ENCODE measurements at places on chromosomes 3 and 15. TPM values are rescaled to one million over a fixed set of nuclear protein-coding genes. Genes with fewer than 3 reads are reported as not detected.

Gene HTR3E
- not detected for total RNA-seq

DNA sequence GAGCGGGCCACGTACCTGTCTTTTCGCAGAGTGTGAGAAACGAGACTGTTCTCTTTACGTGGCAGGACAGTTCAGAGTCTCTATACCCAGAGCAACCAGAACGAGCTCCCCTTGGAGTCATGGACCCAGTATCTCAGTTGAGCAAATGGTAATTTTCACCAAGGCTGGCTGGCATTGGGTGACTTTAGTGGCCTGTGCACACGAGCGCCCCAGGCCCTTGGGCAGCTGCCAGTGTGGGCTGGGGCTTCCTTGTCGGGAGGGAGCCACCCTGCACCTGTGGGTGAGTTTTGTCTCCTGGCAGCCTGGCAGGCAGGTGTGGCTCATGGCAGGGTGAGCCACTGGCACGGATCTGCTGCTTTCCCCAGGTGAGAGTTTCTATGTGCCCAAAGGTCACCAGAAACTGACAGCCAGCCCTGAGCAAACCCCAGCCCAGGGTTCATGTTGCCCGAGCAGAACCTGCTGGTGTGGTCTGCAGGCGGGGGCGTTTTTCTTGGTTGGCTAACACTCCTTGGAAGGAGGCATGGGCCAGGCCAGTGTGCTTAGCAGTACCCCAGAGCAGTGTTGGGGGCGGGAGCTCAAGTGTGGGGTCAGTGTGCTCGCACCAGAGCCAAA lies 135.0 kb downstream of the TJP1 start:
- no peak overlapping the region for H3K4me3 ChIP-seq
- peaks cover 8% of the 10 kb centered on the region for H3K27me3 ChIP-seq
- H3K27ac ChIP-seq = no peak overlapping the region
- no peaks in the 10 kb centered on the region for H3K4me1 ChIP-seq
- H3K36me3 ChIP-seq = no peaks in the 10 kb centered on the region
- no peak for DNase-seq

DNA sequence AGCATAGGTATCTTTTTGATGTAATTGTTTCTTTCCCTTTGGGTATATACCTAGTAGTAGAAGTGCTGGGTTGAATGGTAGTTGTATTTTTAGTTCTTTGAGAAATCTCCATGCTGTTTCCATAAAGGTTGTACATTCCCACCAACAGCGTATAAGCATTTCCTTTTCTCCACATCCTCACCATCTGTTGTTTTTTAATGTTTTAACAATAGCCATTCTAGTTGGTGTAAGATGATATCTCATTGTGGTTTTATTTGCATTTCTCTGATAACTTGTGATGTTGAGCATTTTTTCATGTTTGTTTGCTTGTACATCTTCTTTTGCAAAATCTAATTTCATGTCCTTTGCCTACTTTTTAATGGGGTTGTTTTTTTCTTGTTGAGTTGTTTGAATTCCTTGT lies 80.0 kb upstream of the TMC3 start:
- H3K27me3 ChIP-seq = peaks cover 8% of the 10 kb centered on the region
- peaks cover 8% of the 10 kb centered on the region for H3K4me1 ChIP-seq
- no peak overlapping the region for H3K4me3 ChIP-seq
- H3K36me3 ChIP-seq = peaks cover 6% of the 10 kb centered on the region

Gene SENP2
- 47.1 TPM for total RNA-seq

Gene CLEC3B
- not detected for total RNA-seq

Gene PP2D1
- total RNA-seq = not detected

- H3K4me1 ChIP-seq = no peaks in the 10 kb centered on the region
- H3K27ac ChIP-seq = no peak overlapping the region
- H3K36me3 ChIP-seq = no peaks in the 10 kb centered on the region
- no peak overlapping the region for H3K4me3 ChIP-seq
Measured at GRCh38 chr15:45855907-45856579, 221.2 kb downstream of the SQOR start.

- H3K4me3 ChIP-seq = no peak overlapping the region
- H3K36me3 ChIP-seq = no peaks in the 10 kb centered on the region
- no peak for DNase-seq
- no peak overlapping the region for H3K27ac ChIP-seq
- H3K27me3 ChIP-seq = peaks cover 5% of the 10 kb centered on the region
- H3K4me1 ChIP-seq = no peaks in the 10 kb centered on the region
Measured at GRCh38 chr15:74176262-74177214, 3.0 kb downstream of the ISLR start.

Gene SEMA6D
- not detected for total RNA-seq

DNA sequence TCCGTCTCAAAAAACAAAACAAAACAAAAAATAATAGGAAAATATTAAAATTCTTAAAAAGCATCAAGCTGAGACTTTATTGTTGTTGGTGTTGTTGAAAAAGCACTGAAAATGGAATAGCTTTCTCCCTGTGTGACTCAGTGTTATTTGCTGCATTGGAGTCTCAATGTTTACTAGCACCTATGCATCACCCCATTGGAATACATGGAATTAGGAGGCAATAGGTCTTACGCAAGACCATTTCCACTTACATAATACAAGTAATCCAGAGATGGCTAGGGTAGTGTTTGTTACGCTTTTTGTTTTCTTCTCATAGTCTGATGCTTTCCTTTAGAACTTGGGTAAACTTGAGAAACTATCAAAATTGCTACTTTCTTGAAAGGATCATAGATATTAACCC lies 15.2 kb downstream of the GXYLT2 start:
- H3K27ac ChIP-seq = no peak overlapping the region
- no peak for DNase-seq
- no peaks in the 10 kb centered on the region for H3K4me1 ChIP-seq
- H3K27me3 ChIP-seq = peaks cover 14% of the 10 kb centered on the region
- no peak overlapping the region for H3K4me3 ChIP-seq

Gene NR2F2
- total RNA-seq = not detected

Gene HIGD2B
- total RNA-seq = 0.26 TPM

DNA sequence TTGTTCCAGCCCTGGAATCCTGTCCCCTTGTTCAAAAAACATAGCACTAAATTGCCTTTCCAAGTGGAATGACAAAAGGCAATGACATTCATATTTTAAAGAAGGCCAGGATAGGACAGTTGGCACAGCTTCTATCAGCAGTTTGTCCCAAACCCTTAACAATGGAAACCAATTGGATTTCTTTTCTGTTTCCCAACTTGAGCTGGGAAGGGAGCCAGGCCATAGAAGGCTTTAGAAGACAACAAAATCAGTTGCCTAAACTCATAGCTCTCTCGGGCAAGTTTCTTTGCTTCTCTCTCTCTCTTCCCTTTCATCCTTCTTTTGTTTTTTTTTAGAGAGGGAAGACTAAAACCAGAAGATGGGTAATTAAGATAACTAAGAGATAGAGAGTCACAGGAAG lies 227.7 kb upstream of the TPRG1 start:
- H3K27ac ChIP-seq = no peak overlapping the region
- H3K36me3 ChIP-seq = peaks cover 6% of the 10 kb centered on the region
- H3K4me3 ChIP-seq = no peak overlapping the region
- DNase-seq = no peak
- H3K27me3 ChIP-seq = no peaks in the 10 kb centered on the region
- peaks cover 18% of the 10 kb centered on the region for H3K4me1 ChIP-seq

DNA sequence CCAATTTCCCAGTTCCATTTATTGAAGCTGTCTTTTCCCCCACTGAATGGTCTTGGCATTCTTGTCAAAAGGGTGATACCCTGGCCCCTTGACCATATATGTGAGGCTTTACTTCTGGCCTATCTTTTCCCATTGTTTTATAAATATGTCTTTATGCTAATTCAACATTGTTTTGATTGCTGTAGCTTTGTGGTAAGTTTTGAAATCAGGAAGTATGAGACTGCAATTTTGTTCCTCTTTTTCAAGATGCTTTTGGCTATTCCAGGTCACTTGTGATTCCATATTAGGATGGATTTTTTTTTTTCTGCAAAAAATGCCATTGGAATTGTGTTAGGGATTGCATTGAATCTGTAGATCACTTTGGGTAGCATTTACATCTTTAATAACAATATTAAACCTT lies 141.2 kb upstream of the MANF start:
- no peak overlapping the region for H3K27ac ChIP-seq
- peaks cover 3% of the 10 kb centered on the region for H3K27me3 ChIP-seq
- H3K36me3 ChIP-seq = peaks cover 8% of the 10 kb centered on the region
- DNase-seq = no peak

- no peak for DNase-seq
- no peak overlapping the region for H3K4me3 ChIP-seq
- no peaks in the 10 kb centered on the region for H3K4me1 ChIP-seq
Measured at GRCh38 chr3:195921334-195921791, 13.0 kb upstream of the TNK2 start.

GRCh38 chr15:43218908-43219706 lies 1.7 kb downstream of the EPB42 start:
- no peak for DNase-seq
- peaks cover 3% of the 10 kb centered on the region for H3K27me3 ChIP-seq
- peaks cover 15% of the 10 kb centered on the region for H3K4me1 ChIP-seq
- no peaks in the 10 kb centered on the region for H3K36me3 ChIP-seq

Gene OR5K2
- total RNA-seq = not detected

DNA sequence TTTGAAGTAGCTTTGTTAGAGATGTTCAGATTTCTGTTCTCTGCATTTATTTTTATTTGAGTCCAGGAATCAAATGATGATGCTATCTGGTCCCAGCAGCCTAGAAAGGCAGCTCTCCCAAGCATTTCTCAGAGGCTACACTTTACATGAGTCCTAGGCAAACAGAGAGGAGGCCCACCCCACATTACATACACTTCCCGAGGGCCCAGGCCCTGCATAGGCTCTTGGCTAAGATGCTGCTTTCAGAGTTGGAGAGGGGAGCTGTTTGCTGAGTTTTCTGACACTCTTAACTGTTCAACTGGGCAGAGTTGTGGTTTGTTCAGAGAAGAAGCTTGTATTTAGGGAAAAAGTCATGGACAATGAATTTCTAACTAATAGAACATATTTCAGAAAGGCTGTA lies 117.9 kb upstream of the RGMA start:
- peaks cover 20% of the 10 kb centered on the region for H3K27me3 ChIP-seq
- H3K27ac ChIP-seq = no peak overlapping the region
- DNase-seq = no peak
- H3K36me3 ChIP-seq = no peaks in the 10 kb centered on the region

GRCh38 chr3:171295484-171296373 lies 164.5 kb downstream of the TNIK start:
- no peaks in the 10 kb centered on the region for H3K27me3 ChIP-seq
- peaks cover 52% of the 10 kb centered on the region for H3K4me1 ChIP-seq
- peaks cover 5% of the 10 kb centered on the region for H3K36me3 ChIP-seq

Gene NTRK3
- total RNA-seq = 0.42 TPM

Gene MME
- total RNA-seq = not detected

GRCh38 chr15:67914537-67915460 lies 75.0 kb upstream of the RNU6-1 start:
- no peak overlapping the region for H3K27ac ChIP-seq
- H3K27me3 ChIP-seq = peaks cover 25% of the 10 kb centered on the region
- no peak overlapping the region for H3K4me3 ChIP-seq

DNA sequence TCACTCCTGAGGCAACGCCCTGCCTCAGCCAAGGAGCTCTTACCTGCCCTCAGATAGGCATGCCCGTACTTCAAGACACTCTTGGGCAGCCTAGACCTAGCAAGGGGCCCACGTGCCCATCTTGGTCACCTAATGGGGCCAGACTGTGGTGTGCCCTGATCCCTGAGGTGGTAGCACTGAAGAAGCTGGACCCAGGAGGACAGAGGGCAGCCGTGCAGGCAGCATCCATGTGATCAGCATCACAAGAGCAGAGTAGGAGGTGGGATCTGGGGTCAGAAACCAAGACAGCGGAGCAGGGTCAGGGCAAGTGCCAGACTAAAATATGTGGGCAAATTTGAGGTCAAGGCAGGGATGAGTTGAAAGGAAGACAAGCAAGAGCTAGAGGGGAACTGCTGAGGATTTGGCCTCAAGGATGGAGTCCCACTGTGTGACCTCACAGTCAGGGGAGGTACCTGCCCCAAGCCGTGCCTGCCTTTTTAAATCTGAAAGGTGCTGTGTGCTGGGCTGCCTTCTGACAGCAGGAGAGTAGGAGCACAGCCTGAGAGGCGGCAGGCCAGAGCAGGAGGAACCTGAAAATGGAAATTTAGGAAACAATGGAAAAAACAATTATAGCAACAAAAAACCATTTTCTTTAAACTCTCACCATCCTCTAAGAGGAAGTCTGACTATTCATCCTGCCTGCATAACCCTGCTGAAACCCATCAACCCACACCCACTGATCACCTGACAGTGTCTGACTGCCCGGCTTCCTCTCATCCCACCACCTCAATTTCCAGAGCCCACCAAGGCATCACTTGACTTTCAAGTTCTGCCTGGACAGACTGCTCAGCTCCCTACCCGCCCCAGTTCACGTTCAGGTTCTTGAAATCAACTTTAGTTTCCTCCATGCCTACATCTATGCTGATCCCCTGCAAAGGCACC lies 7.3 kb downstream of the ZBTB38 start:
- no peaks in the 10 kb centered on the region for H3K36me3 ChIP-seq
- DNase-seq = no peak
- H3K4me1 ChIP-seq = peaks cover 30% of the 10 kb centered on the region

Gene SEMA5B
- not detected for total RNA-seq

GRCh38 chr15:28933710-28934445 lies 48.1 kb downstream of the APBA2 start:
- DNase-seq = no peak
- H3K27ac ChIP-seq = peak overlapping the region; percentile 53
- peaks cover 44% of the 10 kb centered on the region for H3K4me1 ChIP-seq
- no peak overlapping the region for H3K4me3 ChIP-seq

Gene CLSTN2
- not detected for total RNA-seq

Measured in natural killer cell treated with Interleukin-12 subunit alpha and Interleukin-12 subunit beta and Interleukin-15 and Interleukin-18, amount 100 ng/mL, for 72 hours (primary cell).